Natural killer cell (primary cell): ENCODE measurements at places on chromosomes 13 and 19.

DNA sequence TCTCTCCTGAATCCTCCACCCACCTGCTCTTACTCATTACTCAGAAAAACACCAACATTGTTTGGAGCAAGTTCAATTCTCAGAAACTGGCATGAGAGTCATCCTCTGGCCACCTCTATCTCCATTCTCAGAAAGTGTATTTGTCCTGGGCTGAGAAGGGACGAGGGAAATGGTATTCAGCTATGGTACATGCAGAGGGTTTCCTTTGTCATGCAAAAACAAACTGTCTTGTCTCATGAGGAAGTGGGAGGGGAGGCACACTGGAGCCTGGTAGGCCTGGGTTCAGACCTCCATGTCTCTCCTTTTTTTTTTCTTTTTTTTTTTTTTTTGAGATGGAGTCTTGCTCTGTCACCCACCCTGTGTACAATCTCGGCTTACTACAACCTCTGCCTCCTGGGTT is 31.9 kb upstream of the LILRA2 start:
- DNase-seq, result no peak

- no peak for DNase-seq
Observed at GRCh38 chr19:3058821-3059314, 3.4 kb downstream of the TLE5 start.

- DNase-seq, result no peak
Observed at GRCh38 chr13:36914648-36915047, 5.4 kb downstream of the SMAD9 start.

- DNase-seq, result no peak
Observed at GRCh38 chr13:40146063-40146462, 490.6 kb downstream of the COG6 start.

DNA sequence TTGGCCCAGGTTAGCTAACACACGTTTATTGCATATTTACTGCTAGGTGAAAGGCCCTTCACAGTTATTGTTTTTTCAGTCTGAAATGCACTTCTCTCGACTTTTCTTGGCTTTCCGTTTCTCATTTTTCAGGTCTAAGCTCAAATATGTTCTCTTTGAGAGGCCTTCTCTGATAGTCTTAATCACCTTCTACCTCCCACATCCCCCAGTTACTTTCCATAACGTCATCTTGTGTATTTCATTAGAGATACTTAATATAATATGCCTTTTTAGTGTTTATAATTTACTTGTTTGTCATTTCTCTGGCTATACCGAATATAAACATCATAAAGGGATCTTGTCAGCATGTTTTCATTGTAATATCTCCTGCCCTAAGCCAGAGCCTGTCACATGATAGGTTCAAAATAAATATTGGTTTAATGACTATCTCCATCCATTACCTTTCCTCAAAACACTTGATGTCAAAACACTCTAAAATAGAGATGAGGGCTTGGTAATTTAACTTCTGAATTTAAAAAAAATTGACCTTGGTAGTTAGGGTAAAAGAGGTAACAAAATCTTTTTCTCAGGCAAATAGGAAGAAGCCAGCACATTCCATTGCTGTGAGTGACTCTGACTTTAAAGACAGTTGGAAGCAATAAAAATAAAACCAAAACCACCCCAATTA is 168.6 kb upstream of the RFC3 start:
- DNase-seq, result no peak
